ENCODE measurements at places on chromosomes 6 and 20.

- DNase-seq: no peak
Measured at GRCh38 chr20:59939879-59940128, 301 bp downstream of the PPP1R3D start.

DNA sequence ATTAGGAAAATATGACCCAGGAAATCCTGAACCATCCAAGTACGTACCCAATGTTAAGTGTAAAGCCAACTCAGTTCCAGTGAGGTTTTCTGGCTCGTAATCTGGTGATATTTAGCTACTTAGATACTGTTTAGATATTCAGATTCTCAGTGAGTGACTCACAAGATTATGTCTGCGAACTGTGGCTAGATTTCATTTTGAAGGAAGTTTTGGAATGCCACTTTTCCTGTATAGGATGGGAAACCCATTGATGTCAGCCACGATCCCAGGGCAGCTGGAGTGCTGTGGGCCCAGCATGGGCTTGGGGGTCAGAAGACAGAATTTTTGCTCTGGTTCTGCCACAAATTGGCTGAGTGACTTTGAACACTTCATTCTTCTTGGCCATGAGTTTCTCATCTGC is 76.3 kb downstream of the TMEM170B start:
- DNase-seq: no peak

DNA sequence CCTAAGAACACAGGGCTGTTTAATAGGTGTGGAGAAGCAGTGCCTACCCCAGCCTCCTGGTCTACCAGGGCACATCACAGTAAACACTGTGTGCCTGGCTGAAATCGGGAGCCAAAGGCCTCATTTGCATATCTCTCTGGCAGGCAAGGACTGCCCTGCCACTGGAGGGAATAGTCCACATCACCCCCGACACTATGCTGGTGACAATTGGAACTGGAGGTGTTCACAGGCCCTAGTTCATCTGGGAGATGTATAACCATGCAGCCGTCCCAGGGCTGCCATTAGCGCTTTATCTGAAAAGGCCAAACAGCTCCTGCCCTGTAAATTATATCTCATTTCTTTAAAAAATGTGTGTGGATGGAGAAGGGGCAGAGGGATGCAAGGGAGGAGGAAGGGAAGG is 150.3 kb downstream of the LINC00237 start:
- no peak for DNase-seq

- no peak for DNase-seq
Measured at GRCh38 chr6:120966321-120966720, 368.0 kb downstream of the TBC1D32 start.

DNA sequence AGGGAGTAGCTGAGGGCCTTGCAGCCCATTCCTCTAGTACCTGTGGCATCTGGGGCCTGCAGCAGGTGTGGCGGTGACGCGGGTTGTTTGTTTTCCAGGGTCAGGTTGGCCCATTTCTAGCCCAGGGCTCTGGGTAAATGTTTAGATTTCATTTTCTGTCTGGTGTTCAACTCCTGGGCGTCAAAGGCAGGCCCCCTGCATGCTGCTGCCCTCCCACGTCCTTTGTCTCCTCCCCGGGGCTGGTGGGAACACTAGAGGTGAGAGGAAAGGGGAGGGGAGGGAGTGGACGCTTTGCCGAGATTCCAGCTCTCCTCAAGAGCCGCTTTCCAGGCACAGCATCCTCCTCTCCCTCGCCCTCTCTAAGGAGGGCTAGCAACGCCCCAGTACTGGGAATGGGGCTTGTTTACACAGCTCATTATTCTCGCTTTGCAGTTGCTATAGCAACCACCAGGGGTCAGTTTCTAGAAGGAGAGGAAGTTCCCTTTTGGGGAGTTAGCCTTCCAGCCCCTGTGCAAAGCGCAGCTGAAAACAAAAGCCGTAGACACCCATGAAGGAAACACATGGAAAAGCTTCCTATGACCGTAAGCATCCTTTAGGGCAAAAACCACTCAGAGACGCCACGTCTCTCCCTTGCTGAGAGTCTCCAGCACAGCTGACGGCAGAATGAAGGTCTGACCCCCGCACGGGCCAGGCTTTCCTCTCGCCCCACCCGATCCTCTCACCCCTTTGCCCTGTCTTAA is 170.6 kb downstream of the LY86 start:
- DNase-seq: peak; percentile 20

- no peak for DNase-seq
Measured at GRCh38 chr6:551829-552350, 105.0 kb downstream of the HUS1B start.

DNA sequence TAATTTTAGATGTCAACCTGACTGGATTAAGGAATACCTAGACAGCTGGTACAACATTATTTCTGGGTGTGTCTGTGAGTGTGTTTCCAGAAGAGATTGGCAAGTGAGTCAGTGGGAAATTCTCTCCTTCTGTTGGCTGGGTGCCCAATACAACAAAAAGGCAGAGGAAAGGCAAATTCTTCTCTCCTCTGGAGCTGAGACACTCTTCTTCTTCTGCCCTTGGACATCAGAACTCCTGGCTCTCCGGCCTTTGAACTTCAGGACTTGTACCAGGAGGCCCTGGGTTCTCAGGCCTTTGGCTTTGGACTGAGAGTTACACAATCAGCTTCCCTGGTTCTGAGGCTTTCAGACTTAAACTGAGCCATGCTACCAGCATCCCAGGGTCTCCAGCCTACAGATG is 7.8 kb upstream of the BTN3A1 start:
- DNase-seq: no peak

GRCh38 chr6:95785785-95786184 is 208.4 kb downstream of the MANEA start:
- DNase-seq: no peak

DNA sequence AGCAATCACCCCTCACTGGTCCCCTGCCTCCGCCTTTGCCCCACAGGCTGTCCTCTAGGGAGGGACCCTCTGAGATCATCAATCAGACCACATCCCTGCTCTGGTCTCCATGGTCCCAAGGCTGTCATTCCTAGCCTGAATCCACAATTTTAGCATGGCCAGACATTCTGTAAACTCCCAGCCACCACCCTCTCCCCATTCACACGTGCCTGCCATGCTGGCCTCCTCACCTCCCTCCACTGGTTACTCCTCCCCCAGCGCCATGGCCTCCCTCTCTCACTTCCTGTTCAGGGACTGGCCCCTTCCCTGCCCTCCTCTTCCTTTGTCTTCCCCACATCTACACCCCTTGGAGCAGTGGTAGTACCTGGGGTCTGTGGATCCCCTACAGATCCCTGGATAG is 150.7 kb upstream of the MLN start:
- no peak for DNase-seq

DNA sequence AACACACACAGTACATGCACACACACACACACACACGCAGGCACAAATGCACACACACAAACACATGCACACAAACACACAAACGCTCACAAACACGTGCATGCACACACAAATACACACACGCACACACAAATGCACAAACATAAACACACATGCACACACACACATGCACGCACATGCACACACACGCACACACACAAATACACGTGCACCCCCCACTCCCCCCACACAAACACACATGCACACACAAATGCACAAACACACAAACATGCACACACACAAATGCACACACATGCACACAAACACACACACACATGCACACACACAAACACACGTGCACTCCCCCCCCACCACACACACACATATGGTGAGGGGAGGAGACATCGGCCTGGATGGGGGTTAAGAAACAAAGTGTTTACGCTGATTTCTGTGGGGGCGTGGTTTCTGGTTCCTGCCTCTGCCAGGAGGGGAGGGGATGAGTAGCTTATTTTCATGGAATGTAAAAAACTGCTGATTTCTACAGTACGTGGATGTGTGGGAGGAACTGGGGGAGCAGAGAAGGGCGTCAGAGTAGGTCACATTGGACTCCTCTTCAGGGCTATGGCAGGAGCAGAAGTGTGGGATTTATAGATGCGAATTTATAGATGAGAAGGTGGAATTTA is 607.2 kb downstream of the QKI start:
- DNase-seq: no peak

GRCh38 chr6:57423468-57423867 is 106.0 kb downstream of the PRIM2 start:
- DNase-seq: no peak

DNA sequence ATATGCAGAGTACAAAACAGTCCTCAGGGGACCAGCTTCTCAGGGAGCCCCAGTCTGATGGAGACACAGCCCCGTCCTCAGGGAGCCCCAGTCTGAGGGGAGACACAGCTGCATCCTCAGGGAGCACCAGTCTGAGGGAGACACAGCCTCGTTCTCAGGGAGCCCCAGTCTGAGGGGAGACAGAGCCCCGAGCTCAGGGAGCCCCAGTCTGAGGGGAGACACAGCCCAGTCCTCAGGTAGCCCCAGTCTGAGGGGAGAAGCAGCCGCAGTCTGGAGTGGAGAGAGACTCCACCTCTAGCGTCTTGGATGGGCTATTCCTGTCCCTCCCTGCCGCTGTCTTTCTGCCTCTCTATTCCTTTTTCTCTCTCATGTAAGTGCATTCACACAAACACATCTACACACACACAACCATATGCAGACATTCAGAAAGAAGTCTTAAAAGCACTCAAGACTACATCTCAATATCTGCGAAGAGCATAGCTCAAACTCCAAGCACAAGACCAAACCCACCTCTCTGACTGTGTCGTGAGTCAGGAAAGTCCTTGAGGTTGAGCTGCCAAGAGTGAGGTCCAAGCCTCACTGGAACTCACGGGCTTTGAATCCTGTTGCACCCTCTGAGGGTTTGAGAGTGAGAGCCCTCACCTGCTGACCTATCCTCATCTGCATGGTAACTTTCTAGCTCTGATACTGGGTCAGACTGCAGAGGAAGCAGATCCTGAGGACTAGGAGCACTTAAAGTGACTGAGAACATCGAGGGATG is 53.1 kb upstream of the SAYSD1 start:
- DNase-seq: no peak

- no peak for DNase-seq
Measured at GRCh38 chr6:151630387-151630786, 136.6 kb downstream of the CCDC170 start.

DNA sequence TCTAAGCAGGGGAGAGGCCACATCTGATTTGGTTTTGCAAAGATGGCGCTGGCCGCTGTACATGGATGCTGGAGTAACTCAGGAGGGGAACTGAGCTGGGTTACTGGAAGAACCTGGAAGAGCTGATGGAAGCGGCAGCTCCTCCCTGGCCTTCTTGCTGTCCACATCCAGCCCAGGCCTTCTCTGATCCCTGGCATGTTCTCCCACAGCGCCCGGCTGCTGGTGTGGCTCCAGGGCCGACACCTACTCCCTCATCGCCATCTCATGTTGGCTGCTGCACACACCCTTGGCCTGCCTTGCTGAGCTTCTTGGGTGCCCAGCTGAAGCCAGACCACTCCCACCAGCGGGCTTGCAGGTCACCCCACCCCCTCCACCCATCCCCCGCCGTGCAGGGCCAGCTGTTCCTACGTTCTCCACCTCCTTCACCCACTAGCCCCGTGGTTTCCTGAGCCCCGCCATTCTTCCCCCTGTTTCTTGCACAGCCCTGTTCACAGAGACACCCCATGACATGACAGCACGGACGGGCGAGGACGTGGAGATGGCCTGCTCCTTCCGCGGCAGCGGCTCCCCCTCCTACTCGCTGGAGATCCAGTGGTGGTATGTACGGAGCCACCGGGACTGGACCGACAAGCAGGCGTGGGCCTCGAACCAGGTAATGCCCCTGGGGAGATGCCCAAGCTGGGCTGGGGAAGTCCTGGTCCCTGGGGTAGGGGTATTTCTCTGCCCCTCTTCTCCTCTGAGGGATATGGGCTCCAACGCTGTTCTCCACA is 28.4 kb downstream of the VSTM2L start:
- no peak for DNase-seq

DNA sequence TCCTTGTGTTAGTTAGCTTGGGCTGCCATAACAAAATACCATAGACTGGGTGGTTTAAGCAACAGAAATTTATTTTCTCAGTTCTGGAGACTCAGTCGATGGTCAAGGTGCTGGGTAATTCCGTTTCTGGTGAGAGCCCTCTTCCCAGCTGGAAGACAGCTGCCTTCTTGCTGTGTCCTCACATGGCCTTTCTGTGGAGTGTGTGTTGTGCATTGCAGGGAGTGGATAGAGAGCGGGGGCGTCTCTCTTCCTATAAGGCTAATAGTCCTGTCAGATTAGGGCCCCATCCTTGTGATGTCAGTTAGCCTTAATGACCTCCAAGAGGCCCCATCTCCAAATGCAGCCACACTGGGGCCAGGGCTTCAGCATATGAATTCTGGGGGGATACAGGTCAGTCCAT is 19.2 kb downstream of the CHMP4B start:
- DNase-seq: no peak

GRCh38 chr6:25034431-25034921 is 98.7 kb upstream of the RIPOR2 start:
- no peak for DNase-seq

DNA sequence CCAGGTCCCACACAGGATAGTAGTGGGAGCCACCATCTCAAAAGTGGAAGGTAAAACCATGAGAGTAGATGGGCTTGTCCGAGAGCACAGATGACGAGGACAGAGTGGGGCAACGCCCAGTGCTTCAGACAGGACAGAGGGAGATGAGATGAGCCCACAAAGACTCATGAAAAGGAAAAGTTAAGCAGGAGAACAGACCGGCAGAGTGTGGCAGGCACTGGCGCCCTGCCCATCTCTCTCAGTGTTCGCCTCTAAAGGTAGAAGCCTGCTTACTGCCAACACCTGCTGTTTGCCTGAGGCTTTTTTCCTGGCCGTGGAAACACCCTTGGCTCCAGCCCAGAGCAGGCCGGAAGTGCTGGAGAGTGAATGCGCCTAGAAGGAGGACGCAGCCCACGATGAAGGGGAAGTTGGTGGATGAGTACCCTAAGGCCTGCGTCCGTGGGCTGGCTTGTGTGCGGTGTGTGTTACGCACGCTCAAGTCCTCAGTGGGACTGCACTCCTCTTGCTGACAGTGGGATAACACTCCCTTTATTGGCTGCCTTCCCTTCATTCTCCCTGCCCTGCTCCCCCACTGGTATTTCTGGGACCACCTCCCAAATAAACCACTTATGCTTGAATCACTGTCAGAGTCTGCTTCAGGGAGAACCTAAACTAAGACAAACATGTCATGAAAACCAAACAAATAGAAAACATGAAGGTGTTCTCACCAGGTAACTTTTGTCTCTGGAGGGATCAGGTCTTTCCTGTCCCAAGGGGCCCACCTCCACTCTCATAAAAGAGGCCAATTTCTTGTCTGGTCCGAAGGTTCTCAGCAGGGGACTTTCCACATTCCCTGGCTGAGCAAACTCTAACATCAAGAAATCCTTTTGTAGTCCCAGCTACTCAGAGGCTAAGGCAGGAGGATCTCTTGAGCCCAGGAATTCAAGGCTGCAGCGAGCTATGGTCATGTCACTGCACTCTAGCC is 9.1 kb upstream of the FOXP4 start:
- DNase-seq: peak; percentile 48

GRCh38 chr6:93787841-93788240 is 368.5 kb upstream of the EPHA7 start:
- no peak for DNase-seq

Data from NCI-H187 (cell line).